ENCODE measurements at places on chromosomes 5 and 9.

DNA sequence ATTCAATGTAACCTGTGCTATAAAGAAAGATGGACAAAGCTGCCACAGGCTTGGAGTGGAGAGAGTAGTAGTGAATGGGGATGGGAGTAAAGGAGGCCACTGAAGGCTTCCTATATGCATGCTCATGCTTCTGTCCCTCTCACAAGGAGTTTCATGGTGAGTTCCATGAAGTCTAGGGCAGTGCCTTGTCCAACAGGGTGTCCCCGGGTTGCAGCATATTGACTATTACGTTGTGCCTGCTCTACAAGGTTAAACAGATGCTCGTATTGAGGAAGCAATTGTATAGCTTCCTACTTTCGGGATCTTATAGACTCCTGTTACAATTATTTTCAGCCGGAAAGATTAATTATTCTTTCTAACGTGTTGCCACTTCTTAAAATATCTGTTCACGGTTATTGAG is 129.1 kb upstream of the PIK3R1 start:
- peaks cover 17% of the 10 kb centered on the region for H3K27me3 ChIP-seq
- no peak overlapping the region for H3K4me3 ChIP-seq
- no peak overlapping the region for H3K27ac ChIP-seq
- no peak for DNase-seq
- H3K4me1 ChIP-seq, result no peaks in the 10 kb centered on the region

DNA sequence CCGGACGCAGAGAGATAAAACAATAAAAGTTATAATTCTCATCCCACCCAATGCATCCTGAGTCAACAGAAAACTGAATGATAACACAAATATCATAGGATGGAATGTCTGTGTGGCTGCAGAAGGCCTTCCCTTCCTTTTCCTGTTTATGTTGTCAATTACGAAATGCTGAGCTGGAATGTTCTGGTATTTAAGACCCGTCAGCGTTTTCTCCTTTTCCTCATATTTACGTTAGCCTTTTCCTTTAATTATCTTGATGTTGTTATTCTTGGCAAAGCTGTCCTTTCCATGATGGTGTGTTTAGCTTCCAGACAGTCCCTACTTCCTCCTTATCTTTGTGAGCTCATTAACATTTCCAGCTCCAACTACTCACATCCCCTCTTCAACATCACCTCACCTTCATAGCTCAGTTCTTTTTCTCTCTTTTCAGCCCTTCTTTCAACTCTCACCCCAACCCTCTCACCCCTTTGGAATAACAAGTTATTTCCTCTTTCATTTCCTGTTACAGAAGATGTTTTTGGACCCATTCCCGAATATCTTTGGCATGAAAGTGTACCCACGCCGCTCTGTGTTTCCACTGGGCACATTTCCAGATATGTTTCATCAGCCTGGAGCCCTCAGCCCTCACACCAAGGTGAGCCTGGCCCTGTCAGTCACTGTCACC is 221.6 kb downstream of the NR2F1-AS1 start:
- no peak for DNase-seq
- no peaks in the 10 kb centered on the region for H3K4me1 ChIP-seq
- H3K4me3 ChIP-seq, result no peak overlapping the region
- no peaks in the 10 kb centered on the region for H3K36me3 ChIP-seq

DNA sequence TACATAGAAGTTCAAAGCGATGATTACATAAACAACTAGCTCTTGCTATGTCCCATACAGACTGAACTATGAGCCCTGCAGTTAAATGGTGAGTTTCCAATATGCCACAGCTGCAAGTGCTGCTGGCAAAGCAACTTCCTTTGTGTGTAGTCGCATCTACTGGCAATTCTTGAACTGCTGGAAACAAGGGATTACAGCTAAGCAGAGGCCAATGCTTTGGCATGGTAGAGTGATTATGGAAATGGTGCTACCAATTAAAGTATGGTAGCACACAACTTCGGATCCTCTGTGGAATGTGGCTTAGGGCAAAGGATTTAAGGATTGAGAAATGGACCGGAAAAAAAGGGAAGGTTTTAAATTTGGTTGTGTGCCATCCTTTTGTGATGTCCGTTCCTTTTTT is 856.6 kb downstream of the MAT2B start:
- H3K4me1 ChIP-seq, result no peaks in the 10 kb centered on the region
- H3K36me3 ChIP-seq, result no peaks in the 10 kb centered on the region
- no peak overlapping the region for H3K4me3 ChIP-seq
- no peak overlapping the region for H3K27ac ChIP-seq
- H3K27me3 ChIP-seq, result no peaks in the 10 kb centered on the region
- no peak for DNase-seq

GRCh38 chr5:140576776-140577201 is 12.2 kb downstream of the SLC35A4 start:
- no peak overlapping the region for H3K4me3 ChIP-seq
- H3K36me3 ChIP-seq, result peaks cover 2% of the 10 kb centered on the region
- no peaks in the 10 kb centered on the region for H3K4me1 ChIP-seq
- DNase-seq, result no peak
- no peak overlapping the region for H3K27ac ChIP-seq
- peaks cover 14% of the 10 kb centered on the region for H3K27me3 ChIP-seq

- no peaks in the 10 kb centered on the region for H3K36me3 ChIP-seq
- no peak for DNase-seq
- no peaks in the 10 kb centered on the region for H3K27me3 ChIP-seq
- H3K4me1 ChIP-seq, result no peaks in the 10 kb centered on the region
Measured at GRCh38 chr5:79590396-79590999, 21.7 kb upstream of the TENT2 start.

GRCh38 chr5:102875721-102876123 is 120.6 kb downstream of the PAM start:
- H3K36me3 ChIP-seq, result peaks cover 10% of the 10 kb centered on the region
- no peak for DNase-seq
- H3K27me3 ChIP-seq, result no peaks in the 10 kb centered on the region
- no peak overlapping the region for H3K4me3 ChIP-seq
- H3K27ac ChIP-seq, result no peak overlapping the region
- peaks cover 3% of the 10 kb centered on the region for H3K4me1 ChIP-seq

GRCh38 chr5:163604013-163604412 is 98.6 kb downstream of the MAT2B start:
- no peak for DNase-seq
- H3K27me3 ChIP-seq, result peaks cover 2% of the 10 kb centered on the region
- no peaks in the 10 kb centered on the region for H3K4me1 ChIP-seq
- no peaks in the 10 kb centered on the region for H3K36me3 ChIP-seq

DNA sequence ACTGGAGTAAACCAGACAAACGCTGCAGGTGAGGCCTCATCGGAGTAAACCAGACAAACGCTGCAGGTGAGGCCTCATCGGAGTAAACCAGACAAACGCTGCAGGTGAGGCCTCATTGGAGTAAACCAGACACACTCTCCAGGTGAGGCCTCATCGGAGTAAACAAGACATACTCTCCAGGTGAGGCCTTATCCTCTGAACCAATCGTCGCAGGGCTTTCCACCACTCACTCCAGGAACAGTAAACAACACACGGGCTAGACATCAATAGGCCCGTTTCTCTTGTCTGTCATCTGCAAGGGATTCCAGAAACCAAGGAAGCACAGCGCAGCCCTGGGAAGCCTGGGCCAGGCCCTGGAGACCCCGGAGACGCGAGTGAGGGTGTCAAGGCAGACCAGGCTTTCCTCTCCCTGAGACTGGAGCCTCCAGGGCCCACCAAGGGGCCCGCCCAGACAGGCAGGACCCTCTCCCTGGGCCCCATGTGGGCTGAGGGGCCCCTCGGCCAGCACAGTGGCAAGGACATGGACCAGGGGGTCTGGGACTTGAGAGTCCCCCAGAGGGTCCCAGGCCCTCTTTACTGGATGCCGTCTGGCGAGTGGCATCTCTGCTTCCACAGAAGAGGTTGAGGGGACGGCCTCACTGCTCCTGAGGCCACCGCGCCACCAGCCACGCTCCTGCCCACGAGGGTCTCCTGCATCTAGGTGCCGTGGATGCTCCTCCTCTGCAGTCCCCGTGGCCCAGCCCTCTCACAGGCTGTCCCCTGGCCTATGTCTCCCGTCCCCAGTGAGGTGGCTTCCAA is 26.4 kb upstream of the NSMF start:
- H3K27me3 ChIP-seq, result peaks cover 7% of the 10 kb centered on the region
- H3K4me1 ChIP-seq, result peaks cover 14% of the 10 kb centered on the region
- H3K27ac ChIP-seq, result no peak overlapping the region
- no peak overlapping the region for H3K4me3 ChIP-seq
- no peak for DNase-seq

DNA sequence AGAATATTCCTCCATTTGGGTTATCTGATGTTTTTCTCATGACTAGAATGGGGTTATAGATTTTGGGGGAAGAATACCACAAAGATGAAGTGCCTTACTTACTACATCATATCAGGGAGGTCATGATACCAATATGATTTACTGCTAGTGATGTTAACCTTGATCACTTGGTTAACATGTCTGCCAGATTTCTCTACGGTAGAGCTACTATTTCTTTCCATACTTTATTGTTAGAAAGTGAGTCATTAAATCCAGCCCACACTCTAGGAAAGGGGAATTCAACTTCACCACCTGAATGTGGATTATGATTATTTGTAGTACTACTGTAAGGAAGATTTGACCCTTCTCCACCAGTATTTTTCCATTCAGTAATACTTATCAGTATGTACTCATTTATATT is 64.7 kb downstream of the UBE2R2 start:
- peaks cover 2% of the 10 kb centered on the region for H3K36me3 ChIP-seq
- no peak overlapping the region for H3K27ac ChIP-seq
- no peak overlapping the region for H3K4me3 ChIP-seq
- no peaks in the 10 kb centered on the region for H3K27me3 ChIP-seq
- no peak for DNase-seq

GRCh38 chr5:58455066-58455465 is 4.8 kb downstream of the PLK2 start:
- no peak for DNase-seq
- H3K4me1 ChIP-seq, result peaks cover 3% of the 10 kb centered on the region
- H3K27ac ChIP-seq, result no peak overlapping the region
- H3K4me3 ChIP-seq, result no peak overlapping the region
- H3K27me3 ChIP-seq, result peaks cover 43% of the 10 kb centered on the region

GRCh38 chr5:168796000-168796399 is 216.8 kb upstream of the PANK3 start:
- H3K36me3 ChIP-seq, result no peaks in the 10 kb centered on the region
- no peak overlapping the region for H3K27ac ChIP-seq
- no peaks in the 10 kb centered on the region for H3K27me3 ChIP-seq
- H3K4me1 ChIP-seq, result peaks cover 3% of the 10 kb centered on the region
- no peak for DNase-seq
- H3K4me3 ChIP-seq, result no peak overlapping the region

DNA sequence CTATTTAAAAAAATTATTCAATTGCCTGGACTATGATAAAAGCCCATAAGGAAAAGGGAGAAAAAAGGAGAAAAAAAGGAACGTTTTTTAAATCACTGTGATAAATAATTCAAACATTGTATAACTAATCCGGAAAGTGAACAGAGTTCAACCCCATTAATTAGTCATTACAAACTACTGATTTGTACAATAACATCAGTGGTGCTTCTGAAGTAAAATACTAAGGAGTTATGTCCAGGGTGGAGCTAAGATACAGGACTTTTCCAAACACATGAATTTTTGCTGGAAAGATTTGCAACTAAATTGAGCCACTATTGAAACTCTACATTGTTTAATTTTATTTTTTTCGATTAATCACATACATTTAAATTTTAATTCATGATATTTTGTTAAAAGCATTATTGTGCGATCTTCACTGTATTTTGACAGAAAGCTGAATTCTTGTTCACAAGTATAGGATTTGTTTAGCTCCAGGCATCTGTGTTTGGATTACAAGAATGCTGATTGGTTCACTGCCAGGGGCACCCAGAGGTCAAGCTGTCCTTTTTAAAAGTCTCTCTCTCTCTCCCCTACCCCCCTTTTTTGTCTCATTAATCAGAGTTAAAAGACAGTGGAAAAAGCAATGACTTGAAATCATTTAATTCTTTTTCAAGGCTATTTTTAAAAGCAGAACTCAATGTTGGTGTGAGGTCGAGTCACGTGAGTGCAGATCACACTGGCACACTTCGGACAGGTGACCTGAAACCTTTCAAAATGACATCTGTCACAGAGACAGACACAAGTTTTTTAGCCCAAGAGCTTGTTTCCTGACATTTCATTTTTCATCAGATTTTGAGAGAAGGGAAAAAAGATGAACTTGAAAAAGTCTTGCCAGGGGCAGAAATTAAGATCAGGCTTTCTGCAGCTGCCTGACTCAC is 387.3 kb downstream of the NR2F1-AS1 start:
- no peaks in the 10 kb centered on the region for H3K36me3 ChIP-seq
- H3K4me1 ChIP-seq, result no peaks in the 10 kb centered on the region
- no peak overlapping the region for H3K4me3 ChIP-seq
- H3K27me3 ChIP-seq, result no peaks in the 10 kb centered on the region

DNA sequence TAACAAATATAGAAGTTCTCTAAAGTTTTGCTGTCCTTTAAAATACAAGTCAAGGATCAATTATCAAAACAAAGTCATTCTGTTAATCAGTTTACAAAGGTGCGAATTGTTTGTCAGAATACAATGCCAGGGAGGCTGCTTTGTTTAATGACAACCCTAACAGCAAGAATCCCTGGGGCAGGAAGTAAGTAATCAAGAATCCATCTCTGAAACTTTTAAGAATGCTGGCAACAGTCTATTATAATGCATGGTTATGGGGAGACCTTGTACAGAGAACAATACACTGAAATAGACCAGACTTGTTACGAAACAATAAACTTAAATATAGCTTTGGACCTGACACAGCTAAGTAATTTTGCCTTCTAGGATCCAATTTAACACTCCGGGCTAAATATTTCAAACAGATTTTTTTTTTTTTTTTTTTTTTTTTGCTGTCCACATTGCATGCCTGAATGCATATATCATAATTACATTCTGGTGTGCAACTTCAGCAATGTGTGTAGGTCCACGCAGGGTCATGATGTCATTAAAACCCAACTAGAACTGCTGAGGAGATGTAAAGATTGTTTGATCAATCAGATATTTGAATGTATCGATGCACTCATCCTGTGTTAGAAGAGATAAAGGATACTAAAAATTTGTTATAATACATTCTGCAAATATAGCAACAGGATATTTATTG is 421.3 kb downstream of the CETN3 start:
- H3K4me1 ChIP-seq, result no peaks in the 10 kb centered on the region
- no peaks in the 10 kb centered on the region for H3K27me3 ChIP-seq
- H3K4me3 ChIP-seq, result no peak overlapping the region

DNA sequence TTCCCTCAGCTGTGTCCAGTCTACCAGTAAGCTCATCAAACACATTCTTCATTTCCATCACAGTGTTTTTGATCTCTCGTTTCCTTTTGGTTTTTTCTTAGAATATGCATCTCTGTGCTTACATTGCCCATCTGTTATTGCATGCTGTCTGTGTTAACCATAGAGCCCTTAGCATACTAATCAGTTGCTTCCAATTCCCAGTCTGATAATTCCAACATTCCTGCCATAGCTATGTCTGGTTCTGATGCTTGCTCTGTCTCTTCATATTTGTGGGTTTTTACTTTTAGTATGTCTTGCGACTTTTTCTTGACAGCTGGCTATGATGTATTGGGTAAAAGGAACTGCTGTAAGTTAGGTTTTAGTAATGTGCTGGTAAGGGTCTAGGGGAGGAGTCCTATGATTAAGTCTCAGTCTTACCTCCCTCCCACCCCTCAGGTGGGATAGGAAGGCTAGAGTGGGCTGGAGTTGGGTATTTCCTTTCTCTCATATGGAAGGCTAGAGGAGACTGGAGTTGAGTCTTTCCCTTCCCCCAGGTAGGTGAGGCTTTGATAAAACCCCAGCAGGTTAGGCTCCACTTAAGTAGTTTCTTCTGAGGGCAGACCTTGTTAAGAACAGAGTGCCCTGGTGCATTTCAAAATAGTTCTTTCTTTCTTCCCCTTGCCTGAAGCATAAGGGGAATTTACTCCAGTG is 99.1 kb upstream of the RASGRF2 start:
- no peak for DNase-seq
- H3K4me3 ChIP-seq, result no peak overlapping the region
- H3K27me3 ChIP-seq, result no peaks in the 10 kb centered on the region
- peaks cover 53% of the 10 kb centered on the region for H3K36me3 ChIP-seq
